Activated T-cell treated with anti-CD3 and anti-CD28 coated beads, Interleukin-2, amount 50 U/mL, for 72 hours (primary cell): ENCODE measurements at places on chromosomes 1 and 21. TPM values are rescaled to one million over a fixed set of nuclear protein-coding genes. Genes with fewer than 3 reads are reported as not detected.

The C1orf232 gene
- not detected for total RNA-seq

The FCGR2B gene
- total RNA-seq = not detected

The RPE65 gene
- total RNA-seq = not detected

DNA sequence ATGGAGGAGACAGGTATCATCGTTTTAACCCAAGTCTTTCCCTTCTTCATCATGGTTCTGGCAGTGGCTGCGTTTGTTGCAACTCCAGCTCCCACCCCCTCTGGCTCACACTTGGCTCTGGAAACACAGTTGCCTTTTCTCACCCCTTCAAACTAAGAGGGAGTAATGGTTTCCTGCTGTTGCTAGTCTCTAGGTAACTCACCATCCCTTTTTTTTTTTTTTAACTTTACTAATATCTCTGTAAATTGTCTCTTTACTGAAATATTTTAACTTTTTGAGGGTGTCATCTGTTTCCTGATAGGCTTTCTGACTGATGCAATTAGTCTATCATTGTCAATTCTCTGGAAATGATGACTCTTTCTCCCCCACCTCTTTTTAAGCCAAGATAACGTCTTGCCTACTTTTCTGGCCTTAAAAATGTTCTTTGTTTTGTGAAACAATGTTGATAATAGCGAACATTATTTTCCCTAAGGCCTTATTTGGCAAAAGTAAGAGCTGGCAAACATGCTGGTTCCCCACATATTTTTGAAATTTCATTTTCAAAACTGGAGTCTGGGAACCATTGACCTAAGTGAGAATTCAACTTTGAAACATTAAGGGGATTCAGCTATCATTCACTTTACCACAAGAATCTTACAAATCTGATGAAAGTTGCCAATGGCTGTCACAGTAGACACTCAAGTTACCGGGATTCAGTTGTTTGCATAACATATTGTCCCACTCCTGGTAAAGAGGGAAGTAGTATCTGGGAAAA lies 85.3 kb downstream of the LEPR start:
- DNase-seq = no peak

DNA sequence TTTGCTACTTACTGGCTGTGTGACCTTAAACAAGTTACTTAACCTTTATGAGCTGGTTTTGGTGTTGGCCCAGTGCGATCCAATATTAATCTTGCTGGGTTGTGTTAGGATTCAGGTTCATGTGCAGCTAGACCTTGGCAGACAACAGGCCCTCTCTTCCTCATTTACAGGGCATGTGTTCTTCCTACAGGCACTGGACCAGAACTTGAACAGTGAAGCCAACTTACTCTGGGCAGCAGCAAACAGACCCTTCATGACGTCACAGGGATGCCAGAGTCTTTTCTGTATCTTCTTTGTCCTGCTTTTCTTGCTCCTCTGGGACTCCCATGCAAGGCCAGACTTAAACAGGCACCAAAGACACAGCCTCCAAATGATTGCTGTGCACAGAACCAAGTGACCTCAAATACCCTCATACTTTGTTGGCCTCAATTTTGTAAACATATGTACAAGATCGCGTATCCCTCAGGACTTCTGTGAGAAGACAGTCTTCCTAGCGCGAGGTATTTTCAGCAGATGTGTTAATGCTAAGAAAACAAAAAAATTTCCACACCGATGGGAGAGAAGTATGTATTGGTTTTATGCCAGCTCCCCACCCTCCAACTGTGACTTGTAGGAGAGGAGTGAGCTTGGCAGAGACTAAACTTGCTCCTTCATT lies 73.7 kb downstream of the URB2 start:
- no peak for DNase-seq

DNA sequence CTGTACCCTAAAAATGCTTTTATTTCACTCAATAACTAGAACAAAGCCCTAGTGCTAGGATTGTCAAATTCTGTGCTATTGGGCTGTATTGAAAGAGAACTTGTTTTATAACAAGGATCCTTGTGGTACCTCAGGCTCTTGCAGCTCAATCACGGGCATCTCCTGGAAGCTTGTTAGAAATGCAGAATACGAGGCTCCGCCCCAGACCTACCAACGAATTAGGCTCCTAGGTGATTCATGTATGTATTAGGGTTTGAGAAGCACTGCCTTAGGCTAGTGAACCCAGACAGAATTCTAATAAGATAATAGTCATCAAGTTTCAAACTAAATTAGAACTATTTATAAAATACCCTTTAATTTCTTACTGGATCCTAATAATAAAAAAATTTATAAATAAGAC lies 45.6 kb downstream of the ZZZ3 start:
- no peak for DNase-seq

DNA sequence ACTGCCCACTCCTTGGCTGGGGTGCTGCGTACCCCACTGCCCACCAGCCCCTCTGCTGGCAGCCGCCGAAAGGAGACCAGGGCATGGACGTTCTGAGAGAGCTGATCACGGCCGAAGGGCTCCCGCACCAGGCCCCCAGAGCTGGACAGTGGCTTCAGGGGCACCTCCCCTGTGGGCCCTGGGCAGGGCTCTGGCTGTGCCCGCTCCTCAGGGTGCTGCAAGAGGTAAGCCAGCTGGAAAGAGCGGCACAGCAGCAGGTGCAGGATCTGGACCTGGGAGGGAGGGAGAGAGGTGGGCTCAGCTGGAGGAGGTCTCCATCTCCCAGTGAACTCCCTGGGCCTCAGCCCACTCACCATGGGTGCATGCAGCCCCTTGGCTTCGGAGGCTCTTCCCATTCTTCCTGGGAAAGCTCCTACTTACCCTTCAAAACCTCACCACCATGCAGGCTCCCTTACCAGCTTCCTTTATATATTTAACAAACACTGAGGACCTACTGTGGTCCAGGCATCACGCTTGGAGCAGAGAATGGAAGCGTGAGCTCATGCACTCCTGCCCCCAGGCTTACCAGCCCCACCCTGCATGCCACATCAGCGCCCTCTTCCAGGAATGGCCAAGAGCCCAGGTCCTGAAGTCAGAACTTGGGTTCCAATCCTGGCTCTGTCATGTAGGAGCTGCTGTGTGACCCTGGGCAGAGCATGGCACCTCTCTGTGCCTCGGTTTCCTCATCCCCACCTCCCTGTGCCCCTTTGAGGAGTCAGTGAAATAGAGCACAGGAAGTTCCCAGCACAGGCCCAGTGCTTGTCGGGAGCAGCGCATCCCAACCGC lies 6.8 kb upstream of the KIF17 start:
- DNase-seq = no peak

- no peak for DNase-seq
These were observed 4.2 kb upstream of the AQP10 start for GRCh38 chr1:154316704-154317103.
